ENCODE measurements at places on chromosomes 16 and 17.
A peak's percentile ranks its signal among the peaks of the same experiment; 100 is the strongest.

- DNase-seq, result no peak
Observed at GRCh38 chr17:33972763-33973162, 282.3 kb upstream of the CCL2 start.

DNA sequence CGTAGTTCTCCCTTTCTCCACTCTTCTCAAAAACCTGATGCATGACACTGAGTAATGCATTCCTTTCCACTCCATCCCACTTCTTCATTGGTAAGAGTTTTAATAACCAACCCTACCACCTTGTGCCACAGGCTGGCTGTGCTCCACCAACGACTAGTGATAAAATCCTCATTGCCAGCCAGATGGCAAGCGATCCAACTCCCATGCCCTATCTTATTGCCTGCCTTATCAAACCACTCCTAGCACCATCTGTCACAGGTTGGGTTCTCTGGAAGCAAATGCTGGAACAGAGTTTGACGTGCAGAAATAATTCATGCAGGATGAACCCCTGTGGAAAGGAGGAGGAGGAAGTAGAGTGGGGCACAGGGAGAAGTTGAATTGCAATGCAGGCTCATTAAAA lies 99.5 kb downstream of the CHD9NB start:
- DNase-seq, result no peak

DNA sequence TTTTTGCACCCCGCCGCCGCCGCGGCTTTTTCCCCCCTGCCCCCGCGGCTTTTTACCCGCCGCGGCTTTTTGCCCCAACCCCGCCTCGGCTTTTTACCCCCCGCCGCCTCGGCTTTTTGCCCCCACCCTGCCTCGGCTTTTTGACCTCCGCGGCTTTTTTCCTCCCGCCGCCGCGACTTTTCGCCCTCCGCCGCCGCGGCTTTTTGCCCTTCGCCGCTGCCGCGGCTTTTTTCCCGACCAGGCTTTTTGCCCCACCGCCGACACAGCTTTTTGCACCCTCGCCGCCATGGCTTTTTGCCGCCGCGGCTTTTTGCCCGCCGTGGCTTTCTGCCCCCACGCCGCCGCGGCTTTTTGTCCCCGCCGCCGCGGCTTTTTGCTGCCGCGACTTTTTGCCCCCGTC lies 137.0 kb upstream of the TP53TG3D start:
- DNase-seq, result no peak

DNA sequence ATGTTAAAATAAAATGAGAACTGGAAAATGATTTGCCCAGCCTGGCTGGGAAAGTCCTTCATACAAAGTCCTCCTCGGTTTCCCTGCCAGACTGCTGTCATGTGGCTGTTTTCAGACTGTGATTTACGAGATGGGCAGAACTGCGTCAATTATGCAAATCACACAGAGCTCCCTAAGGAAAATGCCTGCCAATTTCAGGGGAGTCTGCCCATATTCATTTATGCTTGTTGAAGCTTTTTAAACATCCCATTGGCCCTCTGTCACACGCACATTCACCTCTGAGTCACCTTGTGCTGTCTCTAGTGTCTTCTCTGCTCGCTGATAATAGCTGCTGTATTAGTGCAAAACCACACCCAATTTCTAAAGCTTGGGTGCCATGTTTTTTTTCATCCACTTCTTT lies 81.7 kb upstream of the FAM20A start:
- no peak for DNase-seq

DNA sequence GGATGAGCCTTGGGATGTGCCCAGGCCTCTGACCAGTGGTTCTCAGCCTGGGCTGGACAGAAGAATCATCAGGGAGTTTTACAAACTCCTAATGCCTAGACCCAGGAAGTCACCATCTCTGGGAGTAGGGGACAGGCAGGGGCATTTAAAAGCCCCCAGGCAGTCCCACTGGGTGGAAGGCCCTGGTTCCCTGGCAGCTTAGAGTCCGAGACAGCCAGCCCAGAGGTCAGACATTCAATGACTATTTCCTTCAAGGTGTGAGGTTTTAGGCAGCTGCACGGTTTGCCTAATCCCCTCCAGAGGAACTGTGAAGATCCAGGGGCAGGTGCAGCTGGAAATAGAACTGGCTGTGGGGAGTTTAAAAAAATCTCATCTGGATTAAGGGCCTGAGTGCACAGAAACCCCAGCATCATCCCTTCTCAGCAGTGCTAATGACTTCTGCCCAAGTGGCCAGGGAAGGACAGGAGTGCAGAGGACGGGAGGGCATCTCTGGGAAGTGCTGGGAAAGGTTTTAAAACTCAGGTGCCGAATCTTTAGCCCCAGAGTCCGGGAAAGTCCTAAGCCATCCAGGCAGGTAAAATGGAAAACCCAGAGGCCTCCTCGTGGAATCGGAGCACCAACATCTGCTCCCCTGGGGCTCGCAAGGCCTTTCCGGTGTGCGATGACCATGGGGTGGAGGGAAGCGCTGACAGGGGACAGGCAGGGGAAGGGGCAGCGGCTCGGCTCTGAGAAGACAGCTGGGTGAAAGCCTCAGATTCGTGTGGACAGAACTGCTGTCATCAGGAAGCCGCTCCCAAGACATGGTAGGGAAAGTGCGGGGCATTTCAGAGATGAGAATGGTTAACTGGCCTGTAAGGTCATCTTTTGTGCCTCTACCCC lies 1.5 kb upstream of the LGALS3BP start:
- no peak for DNase-seq

GRCh38 chr17:14089179-14089578 lies 19.9 kb downstream of the COX10 start:
- no peak for DNase-seq

DNA sequence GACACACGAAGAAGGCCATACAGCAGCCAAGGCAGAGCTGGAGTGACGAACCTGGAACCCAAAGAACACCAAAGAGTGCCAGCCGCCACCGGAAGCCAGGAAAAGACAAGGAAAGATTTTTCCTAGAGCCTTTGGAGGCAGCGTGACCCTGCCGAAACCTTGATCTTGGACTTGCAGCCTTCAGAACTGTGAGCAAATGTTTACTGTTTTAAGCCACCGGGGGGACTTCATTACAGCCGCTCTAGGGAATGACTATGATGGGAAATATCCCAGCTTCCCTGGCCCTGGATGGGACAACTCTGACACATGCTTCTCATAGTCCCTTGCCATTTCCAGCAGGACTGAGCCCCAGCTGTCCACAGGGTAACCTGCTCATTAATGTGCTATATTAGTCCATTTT lies 270.6 kb downstream of the HAPSTR1 start:
- DNase-seq, result no peak

DNA sequence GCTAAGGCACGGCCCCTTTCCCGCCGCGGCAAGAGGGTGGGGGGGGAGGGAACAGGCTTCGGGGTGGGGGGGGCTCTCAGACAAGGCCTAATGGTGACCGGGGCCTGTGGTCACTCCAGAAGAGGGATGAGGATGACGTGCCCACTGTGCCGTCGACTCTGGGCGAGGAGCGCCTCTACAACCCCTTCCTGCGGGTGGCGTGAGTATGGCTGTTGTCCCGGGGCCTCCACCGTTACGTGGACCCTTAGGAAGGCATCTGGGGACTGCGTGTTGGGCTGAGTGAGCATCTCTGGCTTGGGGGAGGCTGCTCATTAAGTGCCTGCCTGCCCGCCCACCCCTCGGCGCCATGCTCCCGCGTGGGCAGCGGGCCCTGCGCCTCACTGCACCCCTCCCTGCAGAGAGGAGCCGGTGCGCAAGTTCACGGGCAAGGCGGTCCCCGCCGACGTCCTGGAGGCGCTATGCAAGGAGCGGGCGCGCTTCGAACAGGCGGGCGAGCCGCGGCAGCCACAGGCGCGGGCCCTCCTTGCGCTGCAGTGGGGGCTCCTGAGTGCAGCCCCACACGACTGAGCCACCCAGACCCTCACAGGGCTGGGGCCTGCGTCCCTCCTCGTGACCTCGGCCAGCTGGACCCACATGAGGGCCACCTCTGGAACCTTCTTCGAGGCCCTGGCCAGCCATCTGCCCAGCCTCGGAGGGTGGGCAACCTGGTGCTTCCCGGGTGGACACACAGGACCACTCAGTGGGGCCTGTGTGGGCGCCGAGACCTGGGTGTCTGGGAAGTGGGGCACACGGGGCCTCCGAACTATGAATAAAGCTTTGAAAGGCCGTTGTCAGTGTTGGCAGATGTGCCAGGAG lies 2.2 kb downstream of the HAGHL start:
- no peak for DNase-seq

DNA sequence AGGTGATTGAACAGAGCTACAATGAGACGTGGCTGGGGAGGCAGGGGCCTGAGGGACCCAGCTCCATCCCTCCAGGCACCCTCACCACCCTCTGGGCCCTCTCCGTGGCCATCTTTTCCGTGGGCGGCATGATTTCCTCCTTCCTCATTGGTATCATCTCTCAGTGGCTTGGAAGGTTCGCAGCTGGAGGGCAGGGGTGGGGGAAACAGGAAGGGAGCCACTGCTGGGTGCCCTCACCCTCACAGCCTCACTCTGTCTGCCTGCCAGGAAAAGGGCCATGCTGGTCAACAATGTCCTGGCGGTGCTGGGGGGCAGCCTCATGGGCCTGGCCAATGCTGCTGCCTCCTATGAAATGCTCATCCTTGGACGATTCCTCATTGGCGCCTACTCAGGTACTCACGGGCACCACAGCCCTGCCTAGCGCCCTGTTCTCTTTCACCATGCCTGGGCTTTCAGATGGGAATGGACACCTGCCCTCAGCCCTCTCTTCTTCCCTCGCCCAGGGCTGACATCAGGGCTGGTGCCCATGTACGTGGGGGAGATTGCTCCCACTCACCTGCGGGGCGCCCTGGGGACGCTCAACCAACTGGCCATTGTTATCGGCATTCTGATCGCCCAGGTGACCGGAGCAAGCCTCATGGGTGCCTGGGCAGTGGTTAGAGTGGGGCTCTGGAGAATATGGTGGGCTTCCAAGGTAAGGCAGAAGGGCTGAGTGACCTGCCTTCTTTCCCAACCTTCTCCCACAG lies 2.1 kb downstream of the SLC2A4 start:
- no peak for DNase-seq

- no peak for DNase-seq
Observed at GRCh38 chr16:5633845-5634440, 536.3 kb upstream of the EEF2KMT start.

GRCh38 chr16:63361032-63361624 lies 1324.9 kb upstream of the CDH8 start:
- no peak for DNase-seq

DNA sequence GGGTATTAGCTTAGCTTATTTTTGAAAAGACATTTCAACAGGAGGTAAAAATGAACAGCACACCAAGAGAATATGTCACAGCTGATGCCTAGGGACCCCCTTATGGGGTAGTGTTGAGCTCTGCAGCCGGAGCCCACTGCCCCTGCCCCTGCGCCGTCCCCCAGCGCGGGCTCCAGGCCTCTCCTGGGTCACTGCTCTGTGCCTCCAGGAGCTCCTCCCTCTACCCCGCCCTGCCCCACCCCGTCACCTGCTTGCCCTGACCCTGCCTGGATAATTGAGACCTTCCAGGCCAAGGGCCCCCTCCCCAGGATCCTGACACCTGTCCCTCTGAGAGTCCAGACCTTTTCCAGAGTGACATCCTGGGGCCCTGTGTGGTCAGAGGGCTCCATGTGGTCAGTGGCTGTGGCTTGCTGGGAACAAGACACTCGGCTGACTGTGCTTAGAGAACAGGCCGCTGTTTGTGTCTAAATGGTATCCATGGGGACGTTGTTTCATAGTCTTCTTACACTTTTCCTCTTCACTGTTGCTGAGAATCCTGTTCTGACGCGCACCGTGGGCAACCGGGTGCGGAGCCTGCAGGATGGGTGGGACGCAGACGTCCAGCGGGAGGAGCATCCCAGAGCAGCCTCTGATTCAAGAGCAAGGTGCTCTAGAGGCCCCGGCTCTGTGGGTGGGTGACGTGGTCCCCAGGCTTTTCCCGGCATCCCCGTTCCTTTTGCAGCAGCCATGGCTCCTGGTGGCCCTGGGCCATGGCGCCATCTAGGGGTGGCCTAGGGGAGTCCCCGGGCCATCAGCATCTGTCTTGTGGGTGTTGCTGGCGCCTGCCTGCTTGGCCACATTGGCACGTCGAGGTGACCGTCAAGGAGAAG lies 20.0 kb upstream of the WFIKKN1 start:
- peak; percentile 40 for DNase-seq

DNA sequence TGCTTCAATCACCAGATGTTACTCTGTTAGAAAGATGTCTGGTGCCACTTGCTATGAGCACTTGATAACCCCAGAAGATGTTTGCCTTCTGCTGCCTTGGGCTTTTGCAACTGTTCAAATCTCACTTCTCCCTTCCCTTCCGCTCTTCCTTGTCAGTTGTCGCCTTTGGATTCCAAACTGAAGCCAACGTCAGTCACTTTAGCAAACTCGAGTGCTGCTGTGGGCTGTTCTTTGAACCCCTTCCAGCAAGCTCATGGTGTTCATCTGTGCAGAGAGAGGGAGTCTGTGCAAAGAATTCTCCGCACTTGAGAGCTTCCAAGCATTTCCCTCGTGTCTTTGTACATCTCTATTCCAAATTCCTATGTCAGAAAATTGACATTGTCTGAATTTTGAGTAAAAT lies 879.4 kb downstream of the CDH11 start:
- no peak for DNase-seq

GRCh38 chr16:72362973-72363372 lies 191.0 kb upstream of the PMFBP1 start:
- no peak for DNase-seq

DNA sequence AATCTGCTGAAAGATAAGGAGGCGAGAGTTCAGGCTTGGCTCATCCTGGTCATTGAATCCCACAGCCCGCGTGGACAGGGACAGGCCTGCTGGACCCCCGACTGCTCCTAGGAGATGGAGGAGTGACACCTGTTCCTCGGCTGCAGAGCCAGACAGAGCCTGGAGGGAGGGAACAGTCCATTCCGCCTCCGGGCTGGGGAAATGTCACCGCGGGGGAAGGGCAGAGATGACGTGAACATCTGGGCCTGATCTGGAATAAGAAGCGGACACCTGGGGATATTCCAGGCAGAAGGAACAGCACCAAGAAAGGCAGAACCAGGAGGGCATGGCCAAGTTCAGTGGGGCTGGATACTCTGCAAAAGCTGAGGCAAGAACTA lies 1.5 kb downstream of the ZNF747 start:
- no peak for DNase-seq

DNA sequence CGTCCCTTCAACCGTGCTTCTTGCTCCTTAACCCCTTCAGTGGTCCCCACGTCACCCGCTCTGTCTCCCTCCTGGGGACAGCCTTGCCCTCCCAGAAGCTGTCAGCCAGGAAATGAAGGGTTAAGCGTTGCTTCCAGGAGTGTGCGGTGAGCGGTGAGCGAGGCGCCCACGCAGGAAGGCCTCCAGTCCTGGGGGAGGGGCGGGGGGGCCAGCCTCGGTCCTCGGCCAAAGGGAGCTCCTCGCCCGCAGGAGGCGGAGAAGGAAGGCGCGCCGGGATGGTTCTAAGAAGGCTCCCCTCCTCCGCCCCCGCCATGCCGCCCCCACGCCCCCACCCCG lies 2.3 kb downstream of the RBFOX3 start:
- no peak for DNase-seq

GRCh38 chr16:89277049-89277448 lies 59.5 kb downstream of the ZNF778 start:
- no peak for DNase-seq

- DNase-seq, result peak; percentile 14
Observed at GRCh38 chr17:40485851-40486521, 15.4 kb downstream of the TNS4 start.
